T-helper 1 cell (primary cell): ENCODE measurements at places on chromosomes 6 and 20.

- no peak for DNase-seq
These were observed 8.6 kb upstream of the ACAT2 start for GRCh38 chr6:159753081-159753872.

DNA sequence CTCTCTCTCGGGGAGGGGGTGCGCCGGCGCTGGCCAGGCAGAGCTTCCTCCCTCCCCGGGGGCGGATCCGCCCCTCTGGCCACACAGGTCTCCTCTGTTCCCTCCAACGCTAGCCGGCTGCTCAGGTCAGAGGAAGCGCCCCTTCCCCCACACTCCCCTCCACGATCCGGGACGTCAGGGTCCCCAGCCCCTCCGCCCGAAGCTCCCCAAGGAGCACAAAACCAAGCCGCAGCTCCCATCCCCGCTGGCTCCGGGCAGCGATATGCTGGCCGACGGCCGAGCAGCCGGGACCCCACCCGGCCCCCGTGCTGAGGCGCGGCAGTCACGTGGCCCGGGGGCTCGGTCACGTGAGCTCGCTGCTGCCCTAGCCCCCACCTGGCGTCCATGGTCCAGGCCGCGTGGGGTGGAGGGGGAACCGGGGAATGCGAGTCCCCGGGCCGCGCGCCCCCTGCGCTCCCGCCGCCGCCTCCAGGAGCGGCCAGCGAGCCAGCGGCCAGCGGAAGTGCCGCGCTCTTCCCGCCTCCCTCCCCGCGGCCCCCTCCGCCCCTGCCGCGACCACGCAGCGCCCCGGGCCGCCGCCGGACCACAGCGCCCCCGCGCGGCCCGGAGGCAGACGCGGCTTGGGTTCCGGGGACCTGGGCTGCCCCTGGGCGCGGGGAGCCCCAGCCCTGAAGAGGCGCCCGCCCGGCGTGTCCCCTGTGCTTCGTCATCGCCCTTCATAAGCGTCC lies at the start of gene SLC35B2:
Gene SLC35B2 (minus strand): TSS at position 504 of the 728 bp plus-strand sequence. CDS start 118 bp downstream, at position 386.
- DNase-seq, result peak; percentile 46

DNA sequence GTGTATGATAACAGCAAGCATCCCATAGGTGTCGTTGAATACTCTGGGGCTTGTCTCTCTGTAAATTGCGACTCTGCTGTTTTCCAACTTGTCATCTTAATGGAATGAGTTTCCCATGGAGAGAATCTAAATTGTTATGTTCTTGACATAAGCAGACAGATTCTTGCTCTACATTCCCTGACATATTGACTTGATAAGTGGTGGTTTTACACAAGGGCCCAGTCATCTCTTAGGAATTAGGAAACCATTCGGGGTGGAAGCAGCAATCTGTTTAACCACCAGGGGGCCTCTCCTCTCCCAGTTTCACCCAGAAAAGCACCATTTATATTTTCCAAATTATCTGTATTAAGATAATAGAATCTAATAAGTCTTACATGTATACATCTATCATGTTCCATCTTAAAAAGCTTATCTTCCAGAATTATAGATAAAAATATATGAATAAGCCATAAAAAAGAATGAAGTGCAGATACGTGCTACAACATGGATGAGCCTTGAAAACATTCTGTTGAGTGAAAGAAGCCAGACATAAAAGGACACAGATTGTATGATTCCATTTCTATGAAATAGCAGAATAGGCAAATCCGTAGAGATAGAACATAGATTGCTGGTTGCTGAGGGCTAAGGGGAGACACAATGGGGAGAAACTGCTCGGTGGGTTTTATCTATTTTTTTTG lies 23.1 kb upstream of the MROH8 start:
- DNase-seq, result no peak

DNA sequence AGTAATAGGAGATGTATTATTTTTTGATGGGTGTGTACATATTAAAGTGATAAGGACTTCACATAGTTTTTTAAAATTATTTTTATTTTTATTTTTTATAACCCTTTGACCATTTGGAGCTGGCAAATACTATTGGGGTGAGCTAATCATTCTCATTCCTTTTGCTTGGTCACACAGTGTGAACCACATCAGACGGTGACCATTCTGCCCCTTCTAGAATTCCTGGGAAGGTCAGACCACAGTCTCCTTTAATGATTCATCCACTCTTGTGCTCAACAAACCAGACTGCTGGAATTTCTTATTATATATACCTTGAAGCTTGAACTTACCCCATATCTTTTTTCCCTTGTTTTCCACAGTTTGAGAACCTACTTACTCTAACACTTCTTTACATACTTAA lies 23.9 kb upstream of the PRL start:
- no peak for DNase-seq

DNA sequence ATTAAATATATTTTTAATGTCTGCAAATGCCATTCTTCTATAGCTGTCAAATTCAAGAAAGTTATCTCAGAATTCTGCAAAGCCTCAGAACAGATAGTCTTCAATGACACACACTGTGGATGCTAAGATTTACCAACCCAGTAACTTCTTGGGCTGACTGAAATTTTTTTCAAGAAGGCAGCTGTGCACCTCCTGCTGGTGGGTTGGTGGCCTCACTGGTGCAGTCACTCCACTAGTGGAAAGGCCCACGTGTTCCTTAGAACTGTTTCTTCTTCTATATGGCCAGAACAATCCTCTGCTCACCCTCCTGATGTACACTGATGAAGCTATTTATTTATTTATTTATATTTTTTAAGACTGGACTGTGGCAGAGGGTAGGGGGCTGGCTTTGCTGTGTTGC lies 28.1 kb upstream of the MTCL3 start:
- DNase-seq, result peak; percentile 2

DNA sequence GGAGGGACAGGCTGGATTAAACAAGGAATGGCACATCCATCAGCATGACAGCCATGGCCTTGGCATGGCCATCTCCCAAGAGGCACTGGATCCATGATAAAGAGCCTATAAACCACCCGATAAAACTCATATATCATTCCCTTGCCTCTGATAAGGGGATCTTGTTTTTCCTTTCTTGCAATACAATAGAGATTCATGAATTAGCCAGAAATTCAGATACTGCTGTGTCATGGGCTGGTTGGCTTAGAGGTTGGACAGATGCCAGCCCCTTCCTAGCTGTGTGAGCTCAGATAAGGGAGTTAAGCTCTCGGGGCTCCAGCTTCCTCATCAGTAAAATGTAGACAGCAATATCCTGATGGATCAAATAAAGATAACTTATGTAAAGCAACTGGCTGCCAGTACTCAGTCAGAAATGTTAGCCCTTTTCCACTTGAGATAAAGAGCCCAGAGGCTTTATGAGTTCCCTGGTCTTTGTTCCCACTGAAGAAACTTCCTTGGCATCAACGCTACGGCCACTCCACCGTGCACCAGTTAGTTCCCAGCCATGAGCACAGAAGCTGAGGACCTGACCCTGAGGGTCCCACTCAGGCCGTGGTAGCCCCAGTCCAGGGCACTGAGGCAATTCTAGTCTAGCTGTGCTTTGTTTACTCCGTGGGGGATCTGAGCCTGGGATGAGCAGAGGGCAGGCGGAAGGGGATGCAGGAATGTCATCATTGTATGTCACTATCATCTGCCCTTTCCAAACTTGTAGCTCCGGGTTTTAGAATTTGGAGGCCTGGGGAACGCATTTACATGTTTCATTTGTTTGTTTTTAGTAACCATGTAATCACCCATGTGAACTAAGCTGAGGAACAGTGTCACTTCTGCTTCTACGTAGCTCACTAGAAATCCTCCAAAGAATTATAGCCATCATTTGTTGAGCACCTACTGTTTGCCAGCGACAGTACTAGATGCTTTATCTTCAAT lies 67.2 kb upstream of the TBC1D7 start:
- no peak for DNase-seq

DNA sequence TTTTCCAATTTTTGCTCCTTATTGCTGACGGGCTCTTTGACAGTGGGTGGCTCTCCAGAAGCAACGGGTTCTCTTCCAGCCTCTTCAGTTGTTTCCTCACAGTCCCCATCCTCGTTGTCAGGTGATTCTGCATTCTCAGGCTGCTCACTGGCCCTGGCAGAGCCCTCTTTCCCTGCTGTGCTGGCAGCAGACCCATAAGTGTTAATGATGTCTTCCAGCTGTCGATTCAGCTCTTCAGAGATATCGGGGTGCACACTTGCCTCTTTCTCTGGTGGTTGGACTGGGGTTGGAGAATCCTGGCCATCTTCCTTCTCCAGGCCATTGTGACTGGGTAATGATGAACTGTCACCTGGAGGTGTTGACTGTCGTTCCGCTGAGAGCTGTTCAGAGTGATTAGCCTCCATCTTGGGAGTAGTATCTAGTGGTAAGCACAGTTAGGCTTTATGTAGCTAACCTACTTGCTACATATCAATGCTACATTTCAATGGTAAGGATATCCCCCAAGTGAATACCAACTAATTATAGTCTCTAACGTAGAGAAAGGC lies 3.2 kb downstream of the TXLNB start:
- DNase-seq, result no peak

DNA sequence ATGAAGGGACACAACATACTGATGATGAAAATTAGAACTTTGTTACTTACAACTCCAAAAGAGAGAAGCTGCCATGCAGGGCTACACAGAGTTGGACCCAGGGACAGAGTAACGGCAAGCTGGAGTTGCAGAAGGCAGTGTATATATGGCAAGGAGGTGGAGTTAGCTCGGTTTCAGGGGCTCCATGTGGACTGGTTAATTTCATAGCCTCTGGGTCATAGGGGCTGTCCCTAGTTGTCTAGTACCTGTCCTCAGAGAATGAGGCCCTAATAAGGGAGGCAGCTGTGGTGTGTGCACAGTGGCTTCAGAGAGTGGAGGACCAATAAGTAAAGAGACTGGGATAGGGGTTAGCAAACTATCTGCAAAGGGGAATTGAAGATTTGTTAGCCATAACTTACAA lies 7.9 kb upstream of the ZSCAN12 start:
- DNase-seq, result no peak

DNA sequence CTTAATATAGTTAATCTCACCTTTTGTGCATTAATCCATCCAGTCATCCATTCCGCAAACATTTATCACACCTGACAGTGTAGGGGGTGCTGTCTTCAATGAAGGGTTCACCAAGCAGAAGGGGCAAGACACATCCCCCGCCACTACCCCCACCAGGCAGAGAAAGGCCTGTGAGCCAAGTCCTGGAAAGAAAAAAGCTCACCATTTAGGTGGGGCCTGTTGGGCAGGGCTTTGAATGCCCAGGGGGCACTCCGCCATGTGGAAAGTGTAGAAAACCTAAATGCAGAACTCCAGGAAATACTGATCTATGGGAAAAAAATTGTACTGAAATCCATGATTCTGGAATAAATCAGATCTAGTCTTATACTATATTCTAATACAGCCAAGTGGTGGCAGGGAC lies 4.8 kb upstream of the STX16 start:
- no peak for DNase-seq

GRCh38 chr6:35505999-35506412 lies 6.7 kb downstream of the TULP1 start:
- DNase-seq, result no peak

- no peak for DNase-seq
These were observed 17.1 kb downstream of the SRXN1 start for GRCh38 chr20:635893-636338.

GRCh38 chr20:32914031-32914430 lies 55.3 kb downstream of the EFCAB8 start:
- DNase-seq, result no peak

DNA sequence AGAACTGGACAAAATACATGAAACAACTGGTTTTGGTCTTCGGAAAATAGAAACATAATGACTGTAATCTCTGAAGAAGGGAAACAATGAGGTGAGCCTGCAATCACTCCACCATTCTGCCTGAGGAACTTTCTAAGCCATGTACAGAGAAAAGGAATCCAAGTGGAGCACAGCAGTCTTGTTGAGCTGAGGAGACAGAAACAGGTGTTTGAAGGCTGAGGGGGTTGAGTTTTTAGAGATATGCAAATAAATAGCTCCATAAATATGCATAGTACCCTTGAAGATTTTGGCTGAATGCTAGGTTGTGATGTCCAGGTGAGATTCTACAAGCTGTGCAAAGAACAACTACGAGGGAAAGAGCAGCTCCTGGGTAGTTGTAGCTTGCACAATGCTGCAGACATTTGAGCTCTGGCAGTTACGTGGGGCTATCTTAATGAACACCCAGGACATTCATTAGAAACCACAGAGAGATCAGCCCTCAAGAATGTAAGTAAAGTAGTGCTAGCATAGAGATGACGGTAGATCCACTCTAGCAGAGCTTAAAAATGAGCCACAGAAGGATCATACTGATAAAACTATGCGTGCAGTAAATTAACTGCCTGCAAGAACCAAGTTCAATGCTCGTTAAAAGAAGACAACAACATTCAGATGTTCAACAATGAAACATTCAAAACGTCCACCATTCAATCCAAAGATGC lies 24.3 kb downstream of the TUBB2B start:
- DNase-seq, result no peak

DNA sequence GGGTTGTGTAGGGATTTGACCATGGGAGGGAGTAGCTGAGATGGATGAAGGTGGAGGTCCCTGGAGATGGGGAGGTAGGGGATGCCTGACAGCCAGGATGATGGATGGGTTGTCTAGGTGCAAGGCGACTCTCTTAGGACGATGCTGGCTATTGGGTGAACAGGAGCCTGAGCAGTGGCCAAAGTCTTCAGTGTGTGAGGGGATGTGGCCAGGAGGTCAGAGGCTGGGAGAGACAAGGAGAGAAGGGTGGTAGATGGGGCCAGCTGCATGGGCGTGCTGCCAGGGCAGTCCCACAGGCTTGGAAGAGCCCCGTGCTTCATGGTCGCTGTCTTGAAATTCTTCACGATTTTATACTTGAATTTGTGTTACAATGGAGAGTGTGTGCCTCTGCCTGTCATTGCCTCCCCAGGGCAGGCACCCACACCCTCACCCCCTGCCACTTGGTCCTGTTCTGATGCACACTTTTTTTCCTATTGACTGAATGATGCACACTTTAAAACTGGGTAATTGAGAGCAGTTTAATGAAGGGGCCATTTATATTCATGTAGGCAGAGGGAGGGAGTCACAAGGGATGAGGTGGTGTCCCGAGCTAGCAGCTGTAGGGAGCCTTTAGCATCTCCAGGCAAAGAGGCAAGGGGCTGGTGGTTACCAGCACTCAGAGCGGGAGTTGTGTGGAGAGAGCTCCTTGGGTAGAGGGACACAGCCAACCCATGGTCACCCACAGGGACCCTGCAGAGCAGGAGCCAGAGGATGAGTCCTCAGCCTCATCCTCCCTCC lies 120.7 kb downstream of the DHX35 start:
- no peak for DNase-seq

DNA sequence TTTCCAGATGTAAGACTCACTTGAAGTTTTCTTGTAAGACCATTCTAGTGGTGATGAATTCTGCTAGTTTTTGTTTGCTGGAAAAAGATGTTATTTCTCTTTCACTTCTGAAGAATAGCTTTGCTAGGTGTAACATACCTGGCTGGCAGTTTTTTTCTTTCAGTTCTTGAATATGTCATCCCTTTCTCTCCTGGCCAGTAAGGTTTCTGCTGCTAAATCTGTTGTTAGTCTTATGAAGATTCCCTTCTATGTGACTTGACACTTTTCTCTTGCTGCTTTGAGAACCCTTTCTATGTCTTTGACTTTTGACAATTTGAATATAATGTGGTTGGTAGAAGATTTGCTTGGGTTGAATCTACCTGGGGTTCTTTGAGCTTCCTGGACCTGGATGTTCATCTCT lies 314.7 kb upstream of the NOX3 start:
- DNase-seq, result no peak
